Non-pigmented ciliary epithelial cell (primary cell): ENCODE measurements at places on chromosomes 11 and 22.
A peak's percentile ranks its signal among the peaks of the same experiment; 100 is the strongest.

DNA sequence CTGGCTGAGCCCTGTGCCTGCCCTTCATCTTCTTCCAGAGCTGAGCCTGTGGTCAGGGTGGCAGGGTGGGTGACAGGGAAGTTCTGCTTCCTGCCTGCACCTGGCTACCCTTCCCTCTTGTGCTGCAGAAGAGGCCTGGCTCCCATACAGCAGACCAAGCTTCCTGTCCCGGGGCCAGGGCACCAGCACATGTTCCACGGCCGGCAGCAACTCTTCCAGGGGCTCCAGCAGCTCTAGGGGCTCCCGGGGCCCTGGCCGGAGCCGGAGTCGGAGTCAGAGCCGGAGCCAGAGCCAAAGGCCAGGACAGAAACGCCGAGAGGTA lies 15.0 kb downstream of the ROBO3 start:
- no peak for DNase-seq

- no peak for DNase-seq
These were observed 17.3 kb upstream of the EIF3D start for GRCh38 chr22:36546092-36546804.

DNA sequence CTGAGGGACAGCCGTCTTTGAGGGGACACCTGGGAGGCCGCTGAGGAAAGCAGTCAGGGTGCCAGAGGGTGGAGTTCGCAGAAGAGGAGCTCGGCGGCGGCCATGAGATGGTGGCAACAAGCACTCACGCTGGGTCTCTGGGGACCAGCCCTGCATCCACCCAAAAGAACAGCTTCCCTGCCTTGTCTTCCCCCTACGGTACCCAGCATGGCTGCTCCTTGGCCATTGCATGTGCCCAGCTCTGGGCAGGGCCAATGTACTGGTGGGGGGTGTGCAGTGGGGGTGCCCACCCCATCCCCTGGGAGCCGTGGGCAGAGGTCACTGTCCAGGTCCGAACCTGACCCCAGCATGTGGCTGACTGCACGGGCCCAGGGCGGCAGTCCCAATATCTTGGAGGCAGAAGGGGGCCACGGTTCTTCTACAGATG lies 42.3 kb downstream of the OSBPL5 start:
- no peak for DNase-seq

- no peak for DNase-seq
These were observed 72.5 kb upstream of the ZBED5 start for GRCh38 chr11:10930224-10930971.

- DNase-seq: no peak
These were observed 5.3 kb upstream of the GALR3 start for GRCh38 chr22:37817705-37818408.

DNA sequence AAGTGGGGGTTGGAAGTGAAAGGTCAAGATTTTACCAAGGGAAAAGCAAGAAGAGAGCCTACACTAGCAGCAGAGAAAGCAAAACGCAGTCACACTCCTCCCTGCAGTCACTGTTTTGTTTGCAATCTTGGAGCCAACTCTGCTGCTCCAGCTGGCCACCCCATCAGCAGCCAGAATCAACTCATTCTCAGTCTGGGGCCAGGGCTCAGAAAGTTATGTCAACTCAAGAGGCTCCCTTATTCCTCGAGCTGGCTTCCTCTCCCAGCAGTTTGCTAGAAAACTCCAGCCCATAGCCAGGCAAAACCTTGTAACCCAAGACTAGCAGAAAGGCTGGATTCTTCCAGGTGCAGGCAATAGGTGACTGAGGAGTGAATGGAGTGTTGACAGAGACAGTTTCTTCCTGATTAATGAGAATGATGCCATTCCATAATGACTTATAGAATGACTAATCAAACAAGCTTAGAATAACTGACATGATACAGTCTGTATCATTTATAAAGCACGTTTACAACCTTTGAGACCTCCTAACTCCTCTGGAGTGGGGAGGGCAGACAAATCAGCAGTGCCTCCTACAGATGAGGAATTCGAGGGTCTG lies 53.4 kb downstream of the P4HA3 start:
- no peak for DNase-seq

GRCh38 chr11:14539982-14540421 lies 19.8 kb upstream of the PSMA1 start:
- DNase-seq: no peak

GRCh38 chr22:37365950-37366349 lies 61.3 kb downstream of the ELFN2 start:
- DNase-seq: no peak

DNA sequence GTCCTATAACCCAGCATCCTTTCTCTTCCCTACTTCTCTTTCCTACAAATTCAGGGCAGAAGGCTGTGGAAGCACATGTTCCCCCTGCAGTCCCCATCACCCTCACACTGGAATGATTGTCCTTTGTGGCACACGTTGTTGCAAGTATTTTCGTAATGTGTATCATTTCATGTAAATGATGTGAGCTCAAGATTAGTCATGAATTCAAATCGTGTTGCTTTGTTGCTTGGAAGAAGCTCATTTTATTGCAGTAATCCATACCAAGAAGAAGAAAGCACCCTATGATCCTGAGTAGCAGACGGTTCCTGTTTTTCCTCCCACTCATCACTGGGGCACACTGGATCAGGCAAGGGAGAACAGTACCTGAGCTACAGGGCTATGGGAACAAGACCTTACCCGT lies 173.4 kb downstream of the NCAM1 start:
- DNase-seq: no peak

DNA sequence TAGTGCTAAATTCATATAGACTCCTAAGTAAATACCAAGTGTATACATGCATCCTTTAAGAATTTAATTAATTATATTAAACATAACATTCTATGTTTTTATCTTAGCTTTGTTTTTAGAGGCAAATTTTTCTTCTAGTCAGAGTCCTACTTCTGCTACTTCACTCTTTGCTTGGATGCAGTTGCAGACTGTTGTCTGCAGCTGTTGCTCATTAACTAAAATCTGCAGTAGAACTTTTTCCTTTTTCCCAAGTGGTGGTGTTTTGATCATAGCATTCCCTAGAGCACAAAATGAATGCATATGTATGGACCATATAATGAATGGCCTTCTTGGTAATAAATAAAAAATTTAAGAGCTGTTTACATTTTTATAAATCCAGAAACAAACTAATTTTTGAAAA lies 198.3 kb downstream of the CASP12 start:
- no peak for DNase-seq

GRCh38 chr11:10386861-10387205 lies 68.2 kb upstream of the AMPD3 start:
- DNase-seq: no peak

DNA sequence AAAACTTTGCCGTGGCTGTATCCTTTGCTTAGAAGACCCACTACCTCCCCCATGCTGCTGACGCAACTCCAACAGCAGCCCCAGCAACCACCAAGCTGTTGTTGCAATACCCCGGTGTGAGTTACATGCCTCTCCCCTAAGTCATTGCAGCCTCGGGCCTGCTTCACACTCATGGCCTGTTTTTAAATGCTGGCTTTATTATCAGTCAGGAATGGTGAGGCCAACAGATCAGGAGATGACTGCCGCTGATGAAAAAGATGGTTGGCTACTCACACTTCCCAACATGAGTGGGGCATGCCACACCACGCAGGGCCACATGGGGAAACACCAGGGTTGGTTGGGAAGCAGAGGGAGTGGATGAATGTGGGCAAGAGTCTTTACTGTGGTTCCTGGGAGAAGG lies 171.5 kb upstream of the SYT13 start:
- DNase-seq: peak; percentile 13

DNA sequence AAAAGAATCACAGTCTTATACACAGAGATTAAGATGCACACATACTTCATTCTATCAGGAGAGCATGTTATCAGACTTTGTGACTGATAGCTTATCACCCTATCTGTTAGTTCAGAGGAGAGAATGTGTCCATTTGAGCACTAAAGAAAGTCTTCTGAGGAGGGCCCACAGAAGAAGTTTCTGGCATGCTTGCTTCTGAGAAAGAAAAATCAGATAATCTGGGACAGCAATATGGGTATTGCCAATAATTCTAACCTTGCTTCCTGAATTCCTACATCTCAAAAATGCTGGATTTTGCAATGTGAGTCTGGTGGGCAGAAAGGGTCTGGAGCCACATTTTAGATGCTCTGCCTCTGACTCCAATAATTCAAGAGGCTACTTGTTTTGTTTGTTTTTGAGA lies 128.9 kb downstream of the RBFOX2 start:
- DNase-seq: no peak

DNA sequence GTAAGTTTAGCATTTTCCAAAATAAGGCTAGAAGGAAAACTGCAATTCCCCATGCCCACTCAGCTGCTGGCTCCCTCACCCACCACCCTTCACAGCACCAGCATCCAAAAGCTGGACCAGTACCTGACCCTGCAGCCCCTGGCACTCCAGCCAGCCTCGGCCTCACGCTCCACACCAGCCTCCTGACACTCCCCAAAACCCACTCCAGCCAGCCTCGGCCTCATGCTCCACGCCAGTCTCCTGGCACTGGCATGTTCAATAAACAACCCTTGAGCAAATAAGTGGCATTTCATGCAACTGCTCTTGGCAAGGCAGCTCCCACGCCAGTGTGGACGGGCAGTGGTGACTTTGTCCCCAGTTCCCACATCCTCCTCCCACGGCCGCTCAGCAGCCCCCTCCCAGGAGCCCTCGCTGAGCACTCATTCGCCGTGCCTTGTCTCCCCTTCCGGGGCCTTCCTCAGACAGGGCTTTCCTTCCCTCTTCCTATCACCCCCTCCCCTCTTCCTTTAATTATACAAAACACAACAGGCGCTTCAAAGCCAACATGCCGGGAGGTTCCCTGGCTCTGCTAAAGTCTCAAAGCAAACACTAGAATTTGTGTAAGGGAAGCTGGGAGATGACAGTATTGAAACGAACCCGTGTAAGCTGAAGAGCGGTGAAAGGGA lies 6.8 kb downstream of the TOLLIP start:
- DNase-seq: no peak

DNA sequence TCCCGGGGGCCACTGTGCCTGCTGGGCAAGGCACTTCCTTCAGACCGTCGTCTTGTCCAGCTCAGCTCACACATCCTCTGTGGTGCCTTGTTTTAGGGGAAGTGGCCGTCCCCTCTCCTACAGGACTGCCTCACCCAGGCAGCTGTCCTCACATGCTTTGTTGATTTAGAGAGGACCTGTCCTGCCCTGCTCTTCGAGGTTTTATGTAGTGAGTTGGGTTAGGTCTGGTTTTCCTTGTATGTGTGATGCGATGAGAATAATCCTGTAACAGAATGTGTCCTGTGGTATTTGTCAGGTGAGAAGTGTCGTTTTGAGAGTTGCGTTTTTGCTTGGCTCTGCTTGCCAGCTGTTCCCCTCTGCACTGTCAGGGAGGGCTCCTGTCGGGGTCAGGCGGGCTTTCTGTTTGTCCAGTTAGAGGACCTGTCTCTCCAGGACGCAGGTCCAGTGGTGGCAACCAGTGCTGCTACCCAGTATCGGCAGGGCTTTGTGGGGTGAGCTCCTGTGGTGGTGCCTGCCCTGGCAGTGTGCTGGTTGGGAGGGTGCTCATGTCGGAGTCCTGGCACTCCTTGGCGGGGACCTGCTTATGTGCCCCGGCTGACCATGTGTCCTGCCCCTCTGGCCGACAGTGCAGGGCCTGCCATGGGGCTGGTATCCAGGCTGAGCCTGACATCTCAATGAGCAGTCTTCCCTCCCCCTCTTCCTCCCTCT lies 41.3 kb downstream of the MUC6 start:
- no peak for DNase-seq

GRCh38 chr11:77259641-77260040 lies 41.8 kb downstream of the GDPD4 start:
- no peak for DNase-seq

GRCh38 chr11:36453678-36454077 lies 56.4 kb downstream of the TRAF6 start:
- DNase-seq: no peak

DNA sequence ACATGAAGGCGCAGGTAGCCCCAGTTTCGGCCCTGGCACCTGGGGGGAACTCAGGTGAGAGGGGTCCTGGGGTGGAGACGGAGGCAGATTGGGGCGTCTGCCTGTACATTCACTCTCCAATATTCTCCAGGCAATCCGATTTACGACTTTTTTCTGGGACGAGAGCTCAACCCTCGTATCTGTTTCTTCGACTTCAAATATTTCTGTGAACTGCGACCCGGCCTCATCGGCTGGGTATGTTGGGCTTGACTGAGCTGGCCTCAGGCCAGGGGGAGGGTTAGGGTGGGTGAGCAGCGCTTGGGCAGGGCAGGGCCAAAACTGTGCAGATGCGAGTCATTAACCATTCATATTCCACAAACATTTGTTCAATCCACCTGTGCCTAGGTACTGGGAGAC lies 1.7 kb downstream of the TM7SF2 start:
- DNase-seq: no peak

GRCh38 chr11:35721651-35722282 lies 59.2 kb downstream of the TRIM44 start:
- DNase-seq: no peak

GRCh38 chr11:19666951-19667350 lies 45.7 kb upstream of the NAV2 start:
- no peak for DNase-seq

DNA sequence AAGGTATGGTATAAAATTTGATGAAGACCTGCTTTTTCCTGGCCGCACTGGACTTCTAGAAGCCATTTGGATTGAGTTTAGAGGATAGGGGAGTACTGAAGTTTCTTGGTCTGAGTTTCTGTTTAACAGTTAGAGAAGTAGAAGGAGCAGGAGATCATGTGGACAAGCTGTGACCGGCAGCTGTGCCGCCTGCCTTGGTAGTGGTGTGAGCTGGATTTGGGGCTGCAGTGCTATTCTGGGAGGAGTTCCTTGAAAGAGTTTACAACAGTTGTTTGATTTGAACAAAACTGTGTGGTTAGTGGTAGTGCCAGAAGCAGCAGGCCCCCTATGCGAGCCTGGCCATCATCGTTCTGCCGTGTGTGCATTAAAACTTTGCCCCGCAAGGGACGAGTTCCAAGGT lies 105.2 kb downstream of the PDHX start:
- DNase-seq: no peak

DNA sequence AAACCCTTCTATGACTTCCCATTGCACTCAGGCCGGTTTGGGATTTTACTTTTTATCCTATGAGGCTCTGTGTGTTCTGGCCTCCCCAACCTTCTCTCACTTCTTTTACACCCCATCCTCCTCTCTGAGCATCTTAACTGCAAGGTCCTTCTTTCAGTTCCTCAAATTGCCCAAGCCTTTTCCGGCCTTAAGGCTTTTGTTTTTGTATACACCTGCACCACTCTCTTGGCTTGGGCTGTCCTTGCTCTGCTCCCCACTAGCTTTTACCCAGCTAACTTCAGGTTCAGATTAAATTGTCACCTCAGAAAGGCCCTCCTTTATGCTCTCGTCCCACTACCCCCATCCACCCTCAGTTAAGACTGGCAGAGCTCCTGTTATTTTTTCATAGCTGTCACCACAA lies 55.5 kb downstream of the FAM83F start:
- DNase-seq: no peak

DNA sequence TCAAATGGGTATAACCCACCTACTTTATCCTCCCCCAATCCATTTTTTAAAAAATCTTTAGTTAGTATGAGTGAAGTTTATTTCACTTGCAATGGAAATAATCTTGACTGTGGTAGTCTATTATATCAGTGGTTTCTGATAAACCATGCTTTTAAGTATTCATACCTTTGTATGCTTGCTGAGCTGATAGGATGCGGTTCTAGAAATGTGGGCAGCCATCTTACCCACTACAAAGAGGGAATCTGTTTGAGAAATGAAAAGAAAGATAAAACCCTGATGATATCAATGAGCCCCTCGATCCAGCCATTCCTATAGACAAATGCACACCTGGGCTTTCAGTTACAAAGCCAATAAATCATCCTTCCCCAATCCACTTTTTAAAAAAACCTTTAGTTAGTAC lies 13.8 kb upstream of the PVALB start:
- no peak for DNase-seq
